Muscle of leg (tissue), 16 donors: ENCODE measurements at places on chromosomes 4 and X.

DNA sequence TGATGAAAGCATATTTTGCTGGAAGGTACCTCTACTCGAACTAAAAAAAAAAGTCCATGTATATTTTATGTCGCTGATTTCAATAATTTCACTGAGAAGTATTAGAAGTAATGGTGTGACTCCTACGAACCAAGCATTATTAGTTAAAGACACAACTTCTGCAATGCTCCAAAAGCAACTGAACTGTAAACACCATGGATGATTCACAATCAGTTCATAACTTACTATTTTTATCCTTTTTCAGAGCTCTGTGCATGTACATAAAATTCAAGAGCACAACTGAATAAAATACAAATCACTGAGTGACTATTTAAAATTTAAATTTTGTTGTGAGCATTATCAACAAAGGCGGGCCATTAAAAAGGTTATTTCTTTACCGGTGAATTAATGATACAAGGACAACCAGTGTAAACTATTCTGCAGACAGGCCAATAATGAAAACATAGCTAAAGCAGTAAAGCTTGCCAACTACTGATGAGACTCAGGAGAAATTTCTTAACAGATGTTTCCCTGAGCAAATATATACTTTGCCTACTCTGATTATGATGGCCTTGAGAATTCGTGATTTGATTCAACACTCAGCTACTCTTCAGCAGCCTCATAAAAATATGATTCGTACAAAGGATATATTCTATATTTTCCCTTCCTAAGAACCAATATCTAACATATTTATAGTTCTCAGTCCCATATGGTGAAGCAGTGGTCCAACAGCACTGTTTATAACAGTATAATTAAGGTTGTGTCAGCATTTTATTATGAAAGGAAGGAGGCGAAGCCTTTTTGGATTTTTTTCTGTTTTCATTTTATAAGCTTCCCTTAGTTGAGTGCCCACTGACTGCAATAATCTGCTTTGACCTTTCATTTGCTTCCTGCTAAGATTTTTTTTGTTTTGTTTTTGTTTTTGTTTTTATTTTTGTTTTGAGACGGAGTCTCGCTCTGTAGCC is 62.8 kb upstream of the NEIL3 start:
- peak; percentile 74 for DNase-seq

DNA sequence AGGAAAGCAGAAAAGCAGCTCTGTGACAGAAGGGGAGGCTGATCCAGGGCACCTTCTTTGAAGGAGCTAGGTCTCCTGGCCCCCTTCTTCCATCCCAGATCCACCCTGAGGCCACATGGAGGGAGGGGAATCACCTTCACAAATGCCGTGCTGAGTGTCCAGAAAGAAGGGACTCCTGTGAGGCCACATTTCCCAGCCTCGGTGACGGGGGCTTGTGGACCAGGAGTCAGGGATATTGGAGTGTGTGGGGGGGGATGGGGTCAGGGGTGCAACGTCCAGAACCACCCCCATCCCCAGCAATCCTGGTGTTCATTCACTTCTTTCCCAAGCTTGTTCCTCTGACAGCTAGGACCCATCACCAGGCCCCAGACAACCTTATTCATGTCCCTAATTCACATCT is 4.7 kb downstream of the TIMM17B start:
- no peak for DNase-seq

- DNase-seq: peak; percentile 51
These were observed 84.0 kb downstream of the WWC2 start for GRCh38 chr4:183182873-183183725.

DNA sequence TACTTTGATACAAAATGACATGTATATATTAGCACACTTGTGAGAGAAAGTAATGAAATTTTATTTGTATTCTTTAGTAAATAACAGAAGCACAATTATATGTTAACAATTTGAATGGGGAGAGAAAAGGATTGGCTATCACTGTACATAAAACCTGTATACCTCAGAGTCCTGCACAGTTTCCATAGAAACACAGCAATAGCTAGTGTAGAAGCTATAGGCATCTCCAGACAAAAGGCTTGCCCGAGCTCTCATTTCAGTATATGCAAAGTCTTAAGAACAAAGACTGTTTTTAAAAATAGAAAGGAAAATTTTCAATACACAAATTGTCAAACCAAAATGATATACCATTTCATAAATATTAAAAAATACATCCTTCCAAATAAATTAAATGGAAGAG is 38.5 kb downstream of the GPM6A start:
- no peak for DNase-seq

DNA sequence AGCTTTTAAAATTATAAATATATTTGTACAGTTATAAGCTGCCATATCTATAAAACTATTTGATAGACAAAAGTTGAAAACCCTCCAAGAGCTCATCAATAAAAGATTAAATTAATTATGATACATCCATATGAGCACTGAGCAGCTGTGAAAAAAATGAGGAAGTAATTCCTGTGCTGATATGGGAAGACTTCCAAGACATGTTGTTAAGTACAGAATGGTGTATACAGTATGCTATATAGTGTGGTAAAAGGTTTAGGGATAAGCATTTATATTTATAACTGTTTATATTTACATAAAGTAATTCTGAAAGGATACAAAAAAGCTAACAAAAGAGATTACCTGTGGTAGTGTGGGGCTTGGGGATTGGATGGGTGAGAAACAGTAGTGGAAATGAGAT is 92.8 kb upstream of the BMP2K start:
- DNase-seq: peak; percentile 20

GRCh38 chrX:107775734-107776511 is at the start of gene TSC22D3:
Gene TSC22D3, minus strand, starts transcription at chrX:107775787. Its CDS starts 368 bp downstream, at chrX:107775419.
- DNase-seq: peak; percentile 80

GRCh38 chr4:11467931-11468330 is 39.2 kb upstream of the HS3ST1 start:
- DNase-seq: no peak

- DNase-seq: peak; percentile 65
These were observed 474.3 kb downstream of the FAT4 start for GRCh38 chr4:125789023-125789422.

DNA sequence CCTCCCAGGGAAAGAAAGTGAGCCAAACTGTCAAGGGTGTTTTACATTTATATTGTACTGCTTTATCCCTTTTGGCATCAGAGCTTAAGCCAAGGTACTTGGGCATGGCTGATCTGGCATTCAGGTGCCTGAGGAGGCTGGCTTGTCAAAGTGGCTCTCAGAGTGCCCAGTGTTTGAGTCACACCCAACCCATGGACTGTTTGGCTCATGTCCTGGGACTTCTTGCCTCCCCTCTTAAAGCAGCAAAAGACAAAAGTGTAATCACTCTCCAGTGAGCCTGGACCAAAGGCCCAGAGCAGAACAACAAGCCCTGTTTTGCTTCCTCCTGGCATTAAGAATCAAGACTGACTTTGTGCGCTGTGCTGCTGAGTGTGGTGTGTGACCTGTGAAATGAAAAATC is 311.7 kb upstream of the TAPT1 start:
- no peak for DNase-seq

- peak; percentile 61 for DNase-seq
These were observed 2.4 kb downstream of the OTUD4 start for GRCh38 chr4:145177906-145178538.

DNA sequence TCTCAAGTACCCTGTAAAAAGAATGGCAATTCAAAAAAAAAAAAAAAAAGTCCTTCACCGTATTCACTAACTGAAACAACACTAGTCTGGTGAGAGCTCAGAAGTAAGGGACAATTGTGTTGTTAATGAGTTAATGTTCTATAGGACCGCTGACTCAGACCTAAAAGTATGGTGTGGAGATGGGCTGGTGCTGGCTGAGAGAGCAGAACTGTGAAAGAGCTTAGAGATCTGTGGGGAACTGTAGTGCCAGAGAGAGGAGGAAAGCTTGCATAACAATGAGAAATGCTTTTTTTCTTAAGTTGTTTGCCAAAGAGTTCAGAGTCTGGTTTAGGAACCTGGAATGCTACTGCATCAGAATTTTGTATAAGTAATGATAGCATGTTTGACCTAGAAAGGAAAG is 65.1 kb downstream of the LHFPL1 start:
- no peak for DNase-seq

- DNase-seq: peak; percentile 11
These were observed 156.1 kb downstream of the FRAS1 start for GRCh38 chr4:78213218-78213617.

GRCh38 chr4:94127707-94128328 is 79.8 kb upstream of the SMARCAD1 start:
- peak; percentile 9 for DNase-seq

GRCh38 chr4:93870876-93871458 is 42.4 kb downstream of the ATOH1 start:
- no peak for DNase-seq

DNA sequence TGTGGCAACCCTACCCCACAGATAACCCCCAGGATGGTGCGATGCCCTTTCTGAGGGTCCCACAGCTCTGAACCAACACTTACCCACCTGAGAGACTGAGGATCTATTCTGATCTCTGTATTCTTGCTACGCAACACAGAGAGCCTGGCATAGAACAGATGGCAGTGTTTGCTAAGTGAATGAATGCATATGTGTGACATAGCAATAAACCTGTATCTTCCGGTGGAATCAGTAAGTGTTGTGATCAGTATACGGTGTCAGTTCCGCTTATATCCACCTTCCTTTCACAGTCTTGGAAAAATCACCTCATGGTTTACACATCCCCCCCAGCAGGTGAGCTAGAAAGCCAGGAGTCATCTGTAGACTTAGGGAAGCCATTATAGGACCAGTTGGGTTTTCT is 5.9 kb upstream of the HSD17B10 start:
- DNase-seq: no peak

GRCh38 chr4:15151033-15151432 is 148.8 kb downstream of the CPEB2 start:
- DNase-seq: no peak
